CD4-positive, alpha-beta T cell treated with Interleukin-15 for 4 hours (primary cell): ENCODE measurements at places on chromosomes 2 and 18.

DNA sequence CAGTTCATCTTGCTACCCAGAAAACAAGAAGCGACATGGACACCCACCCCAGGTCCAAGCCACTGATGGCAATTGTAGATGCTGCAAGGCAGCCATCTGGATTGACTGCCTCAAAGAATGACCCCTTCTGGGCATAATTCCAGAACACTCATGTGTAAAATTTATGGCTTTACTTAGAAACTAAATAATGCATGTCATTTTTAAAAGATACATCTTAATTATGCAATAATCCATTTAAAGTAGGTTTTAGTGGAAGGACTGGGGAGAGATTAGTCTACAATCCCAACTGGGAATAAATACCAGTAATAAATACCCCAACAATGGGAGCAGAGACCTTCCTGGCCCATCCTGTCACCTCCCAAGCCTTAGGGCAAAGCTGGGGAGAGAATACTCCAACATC, 247.7 kb downstream of the SS18 start:
- DNase-seq, result no peak

- DNase-seq, result no peak
These were observed 20.7 kb downstream of the CCDC150 start for GRCh38 chr2:196660244-196660643.

DNA sequence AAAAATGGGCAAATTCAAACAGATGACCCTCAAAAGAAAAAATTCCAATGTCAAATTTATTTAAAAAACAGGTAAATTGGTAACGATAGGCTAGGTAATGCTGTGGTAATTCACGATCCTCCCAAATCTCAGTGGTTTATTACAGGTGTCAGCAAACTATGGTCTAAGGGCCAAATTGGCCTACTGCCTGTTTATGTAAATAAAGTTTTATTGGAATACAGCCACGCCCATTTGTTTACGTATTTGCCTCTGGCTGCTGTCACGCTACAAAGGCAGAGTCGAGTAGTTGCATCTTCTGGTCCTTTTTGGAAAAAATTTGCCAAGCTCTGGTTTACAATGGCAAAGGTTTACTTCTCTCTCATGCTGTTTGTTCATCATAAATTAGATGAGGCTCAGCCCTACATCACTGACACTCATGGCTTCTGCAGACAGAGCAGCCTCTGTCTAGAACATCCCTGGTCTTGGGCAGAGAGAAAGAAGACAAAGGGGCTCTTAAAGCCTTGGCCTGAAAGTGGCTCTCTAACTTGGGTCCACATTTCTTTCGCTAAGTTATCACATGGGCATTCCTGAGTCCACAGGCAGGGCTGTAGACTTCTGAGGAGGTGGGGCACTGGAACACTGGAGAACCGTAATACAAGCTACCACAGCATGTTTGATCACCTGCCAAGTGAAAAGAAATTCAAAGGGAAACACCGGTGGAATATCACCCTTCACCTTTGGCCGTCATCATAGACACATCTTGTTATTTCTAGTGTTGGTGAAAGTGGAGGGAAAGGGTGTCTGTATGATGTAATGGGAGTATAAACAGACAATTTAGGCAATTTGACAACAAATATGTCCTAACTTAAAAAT, 34.8 kb downstream of the SP110 start:
- no peak for DNase-seq

GRCh38 chr18:59149007-59149406, 9.3 kb downstream of the SEC11C start:
- no peak for DNase-seq

GRCh38 chr2:68997401-68997800, 15.6 kb upstream of the ANTXR1 start:
- DNase-seq, result no peak
